ENCODE measurements at places on chromosomes 6 and 20. TPM values are rescaled to one million over a fixed set of nuclear protein-coding genes. Genes with fewer than 3 reads are reported as not detected.

Gene ZSCAN23
- polyA plus RNA-seq, result 0.38 TPM

Gene LRFN2
- polyA plus RNA-seq, result not detected

Gene NNAT
- not detected for polyA plus RNA-seq

DNA sequence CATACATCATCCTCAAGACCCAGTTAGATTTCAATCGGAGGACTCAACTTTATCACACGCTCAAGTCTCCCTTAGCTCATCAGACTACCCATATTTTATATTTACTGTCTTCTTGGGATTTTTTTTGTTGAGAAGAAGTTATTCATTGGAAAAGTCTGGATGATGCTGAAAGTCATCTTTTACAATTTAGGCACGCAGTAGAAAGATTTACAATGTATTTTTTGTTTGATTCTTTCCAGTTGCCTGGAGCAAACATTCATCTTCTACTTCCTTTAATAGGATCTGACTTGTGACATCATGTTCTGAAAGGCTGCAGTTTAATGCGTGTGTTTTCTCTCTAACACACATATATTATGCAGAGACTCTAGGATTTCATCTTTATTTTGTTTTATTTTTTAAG is 235.7 kb downstream of the DOK5 start:
- DNase-seq, result no peak

GRCh38 chr6:21738180-21739094 is 144.9 kb downstream of the SOX4 start:
- DNase-seq, result no peak

DNA sequence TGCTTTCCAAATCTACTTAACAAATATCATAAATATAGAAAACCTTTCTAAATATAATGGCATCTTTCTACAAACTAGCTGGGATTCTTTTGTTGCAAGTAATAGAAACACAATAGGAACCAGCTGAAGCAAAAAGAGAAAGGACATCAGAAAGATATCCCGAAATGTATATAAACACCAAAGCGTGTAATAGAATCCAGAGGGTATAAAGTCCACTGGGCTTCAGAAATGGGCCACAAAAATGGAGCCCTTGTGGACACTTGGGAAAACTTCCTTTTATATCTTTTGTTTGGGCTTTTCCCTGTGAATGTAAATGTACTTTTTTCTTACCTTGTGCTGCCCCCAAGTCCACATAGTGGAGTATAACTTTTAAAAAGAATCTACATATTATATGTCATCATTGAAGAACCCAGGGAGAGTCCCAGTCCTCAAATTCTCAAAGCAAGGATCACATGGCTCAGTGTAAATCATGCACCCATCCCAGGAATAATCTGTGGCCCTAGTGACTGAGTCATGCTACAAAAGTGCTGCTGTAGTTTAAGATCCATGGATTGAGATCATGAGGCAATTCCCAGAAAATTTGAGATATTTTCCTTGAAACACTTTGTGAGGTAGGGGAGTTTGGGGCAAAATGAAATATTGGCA is 457.0 kb downstream of the EPM2A start:
- DNase-seq, result no peak

DNA sequence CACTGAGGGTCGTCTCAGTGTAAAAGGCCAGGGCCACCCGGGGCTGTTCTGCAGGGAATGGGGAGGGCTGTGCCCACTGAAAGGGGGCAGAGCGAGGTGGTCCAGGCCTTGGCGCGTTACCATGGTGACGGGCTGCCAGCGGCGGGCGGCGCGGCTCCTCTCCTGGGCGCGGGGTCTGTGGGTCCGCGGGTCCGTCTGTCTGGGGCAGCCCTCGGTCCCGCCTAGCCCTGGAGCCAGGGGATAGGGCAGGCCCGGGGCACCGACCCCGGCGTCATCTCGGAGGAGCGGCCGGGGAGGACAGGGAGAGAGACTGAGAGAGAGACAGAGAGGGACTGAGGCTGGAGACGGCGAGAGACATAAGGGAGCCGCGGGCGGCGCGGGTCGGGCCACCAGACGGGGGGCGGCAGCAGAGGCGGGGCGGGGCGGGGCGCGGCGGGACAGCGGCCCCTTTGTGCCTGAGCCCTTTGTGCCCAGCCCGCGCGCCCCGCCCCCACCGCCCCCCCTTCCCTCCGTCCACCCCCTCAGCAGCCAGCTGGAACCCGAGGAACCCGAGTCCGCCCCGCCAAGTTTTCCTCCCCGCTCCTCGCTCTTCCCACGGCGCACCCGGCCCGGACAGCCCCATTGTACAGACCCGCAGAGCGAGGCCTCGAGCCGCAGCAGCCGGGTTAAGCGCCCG is at the start of gene KIAA1755:
Gene KIAA1755 (minus strand): TSS at position 358 of the 676 bp plus-strand sequence. CDS start 235 bp downstream, at position 123.
- DNase-seq, result peak; percentile 24

Data from K562 (cell line).